ENCODE measurements at places on chromosomes 12 and 14.

DNA sequence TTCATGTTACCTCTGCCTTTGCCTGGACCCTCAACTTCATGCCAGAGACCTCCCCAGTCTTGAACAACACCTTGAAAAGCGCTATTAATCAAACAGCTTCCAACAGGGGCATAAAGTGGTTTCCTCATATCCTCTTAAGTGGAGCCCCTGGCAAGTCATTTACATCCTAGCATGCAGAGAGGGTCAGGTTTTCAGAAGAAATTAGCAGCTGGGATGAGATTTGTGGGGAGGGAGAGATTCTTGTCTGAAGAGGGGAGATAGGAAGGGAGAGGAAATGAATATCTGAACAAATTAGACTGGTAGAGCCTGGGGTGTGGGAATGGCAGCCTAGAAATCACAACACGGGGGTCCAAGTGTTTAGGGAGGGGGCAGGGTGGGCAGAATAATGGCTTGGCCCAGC lies 45.6 kb downstream of the CALM1 start:
- DNase-seq, result no peak

DNA sequence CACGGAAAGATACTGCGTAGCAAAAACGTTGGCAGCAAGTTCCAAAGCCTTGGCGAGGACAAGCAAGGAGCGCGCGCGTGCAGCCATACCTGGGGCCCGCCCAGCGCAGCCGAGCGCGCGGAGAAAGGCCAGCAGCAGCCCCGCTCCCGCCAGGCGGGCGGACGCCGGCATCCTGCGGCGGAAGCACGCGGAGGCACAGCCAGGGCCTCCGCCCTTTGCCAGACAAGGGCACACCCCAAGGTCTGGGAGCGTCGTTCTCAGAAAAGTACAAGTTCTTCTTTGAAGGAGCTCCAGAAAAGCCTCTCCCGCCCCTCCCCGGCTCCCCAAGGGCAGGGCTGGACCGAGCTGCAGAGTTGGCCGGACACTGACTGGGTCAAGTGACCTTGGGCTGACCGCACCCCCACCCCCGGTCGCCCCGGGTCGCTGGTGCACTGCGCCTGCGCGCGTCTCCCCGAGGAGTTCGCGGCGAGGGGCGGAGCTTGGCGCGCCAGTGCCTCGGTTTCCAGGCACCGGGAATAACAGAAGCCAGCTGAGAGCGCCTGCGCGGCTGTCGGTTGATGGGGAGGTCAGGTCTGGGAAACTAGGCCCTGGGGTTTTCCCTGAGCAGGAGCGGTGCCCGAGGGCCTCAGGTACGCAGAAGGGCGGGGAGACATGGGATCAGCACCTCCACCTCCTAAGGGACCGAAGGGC lies at the start of gene ZC2HC1C:
Gene ZC2HC1C (plus strand): TSS at position 521 of the 690 bp plus-strand sequence. CDS start 933 bp downstream, outside the sequence.
- peak; percentile 95 for DNase-seq

DNA sequence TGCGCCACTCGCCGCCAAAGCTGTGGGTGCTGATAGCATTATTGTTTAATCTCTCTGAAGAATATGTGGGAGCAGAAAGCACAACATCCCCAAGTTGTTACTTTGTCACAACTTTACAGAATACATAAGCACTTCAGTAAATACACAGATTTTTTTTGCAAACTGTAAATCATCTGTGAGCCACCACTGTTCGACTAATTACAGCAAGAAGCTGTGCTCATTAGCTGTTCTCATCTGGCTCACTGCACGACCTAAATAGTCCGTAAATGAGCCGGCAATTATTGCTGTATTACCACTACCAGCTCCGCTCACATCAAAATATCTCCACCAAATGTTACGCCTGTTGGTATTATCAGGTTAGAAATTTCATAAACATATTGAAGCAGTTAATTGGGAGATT lies 228.9 kb upstream of the PRKD1 start:
- DNase-seq, result no peak

GRCh38 chr12:42996869-42997431 lies 407.4 kb upstream of the PRICKLE1 start:
- DNase-seq, result no peak

GRCh38 chr12:54329759-54330158 lies 4.8 kb downstream of the COPZ1 start:
- DNase-seq, result no peak

- no peak for DNase-seq
These were observed 21.8 kb upstream of the LRRK2 start for GRCh38 chr12:40203060-40203430.

DNA sequence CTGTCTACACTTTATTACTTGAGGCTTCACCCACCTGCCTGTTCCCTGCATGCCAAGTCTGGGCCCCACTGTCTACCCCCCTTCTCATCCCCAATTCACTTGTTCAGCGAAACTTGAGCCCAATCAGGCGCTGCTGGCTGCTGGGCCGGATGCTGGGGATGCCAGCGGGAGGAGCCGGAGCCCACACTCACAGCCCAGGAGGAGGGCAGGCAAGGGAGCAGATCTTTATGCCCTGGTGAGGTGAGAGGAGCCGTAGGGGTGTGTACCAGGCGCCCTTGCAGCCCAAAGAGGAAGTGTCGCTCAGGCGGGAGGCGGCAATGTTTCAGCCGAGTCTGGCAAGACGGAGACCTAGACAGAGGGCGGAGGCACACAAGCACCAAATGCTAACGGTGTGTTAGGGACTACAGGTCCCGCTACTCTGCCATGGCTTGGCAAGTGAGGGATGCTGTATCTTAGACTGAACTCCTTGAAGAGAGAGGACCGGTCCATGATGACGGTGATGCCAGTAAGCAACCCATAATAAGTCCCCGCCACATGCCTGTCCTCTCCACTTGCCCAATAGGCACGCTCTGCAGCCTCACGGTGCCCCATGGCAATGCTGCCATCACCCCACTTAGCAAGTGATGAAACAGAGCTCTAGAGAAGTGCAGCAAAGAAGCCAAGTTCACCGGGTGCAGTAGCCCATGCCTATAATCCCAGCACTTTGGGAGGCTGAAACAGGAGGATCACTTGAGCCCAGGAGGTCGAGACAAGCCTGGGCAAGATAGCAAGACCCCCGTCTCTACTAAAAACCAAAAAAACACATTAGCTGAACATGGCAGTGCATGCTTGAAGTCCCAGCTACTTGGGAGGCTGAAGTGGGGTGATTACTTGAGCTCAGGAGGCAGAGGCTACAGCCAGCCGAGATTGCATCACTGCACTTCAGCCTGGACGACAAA lies 41.6 kb downstream of the LRRC74A start:
- DNase-seq, result no peak

DNA sequence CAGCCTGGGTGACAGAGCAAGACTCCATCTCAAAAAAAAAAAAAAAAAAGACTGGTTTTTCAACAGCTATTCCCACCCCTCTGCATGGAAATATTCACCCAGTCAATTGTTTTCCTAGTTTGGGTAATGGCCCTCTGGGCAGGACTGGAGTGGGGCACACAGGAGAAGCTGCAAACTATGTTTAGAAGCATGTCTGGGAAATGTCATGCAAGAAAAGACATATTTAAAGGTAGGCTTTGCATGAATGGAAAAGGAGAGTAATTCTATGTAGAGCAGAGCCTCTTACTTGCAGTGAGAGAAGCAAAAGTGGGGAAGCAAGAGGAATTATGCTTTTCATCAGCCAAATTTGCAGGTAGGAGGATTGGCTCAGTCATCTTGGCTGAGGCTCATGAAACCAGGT lies 276.5 kb upstream of the PLEKHG7 start:
- DNase-seq, result no peak

DNA sequence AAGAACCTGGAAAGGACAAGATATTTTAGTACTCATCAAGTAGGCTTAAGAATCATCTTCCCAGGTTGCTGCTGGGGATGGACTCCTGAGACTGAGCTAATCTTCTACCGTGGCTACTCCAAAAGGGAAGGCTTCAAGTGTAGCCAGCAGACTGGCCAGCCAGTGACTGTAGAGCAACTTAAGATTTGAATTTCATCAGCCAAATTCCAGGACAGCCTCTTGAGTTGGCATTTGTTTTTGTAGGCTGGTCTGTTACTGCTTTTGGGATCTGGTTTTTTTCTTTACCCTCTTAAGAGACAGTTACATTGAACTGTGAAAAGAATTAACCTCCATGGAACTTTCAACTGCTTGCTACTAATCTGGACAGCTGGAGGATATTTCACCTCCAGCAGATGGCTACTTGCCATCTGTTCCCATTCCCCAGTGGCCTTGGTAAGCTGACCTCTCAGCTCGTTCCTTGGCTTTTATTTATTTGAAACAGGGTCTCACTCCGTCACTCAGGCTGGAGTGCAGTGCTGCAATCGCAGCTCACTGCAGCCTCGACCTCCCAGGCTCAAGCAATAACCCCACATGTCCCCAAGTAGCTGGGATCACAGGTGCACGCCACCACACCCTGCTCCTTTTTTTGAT lies 20.7 kb downstream of the VTI1B start:
- no peak for DNase-seq

DNA sequence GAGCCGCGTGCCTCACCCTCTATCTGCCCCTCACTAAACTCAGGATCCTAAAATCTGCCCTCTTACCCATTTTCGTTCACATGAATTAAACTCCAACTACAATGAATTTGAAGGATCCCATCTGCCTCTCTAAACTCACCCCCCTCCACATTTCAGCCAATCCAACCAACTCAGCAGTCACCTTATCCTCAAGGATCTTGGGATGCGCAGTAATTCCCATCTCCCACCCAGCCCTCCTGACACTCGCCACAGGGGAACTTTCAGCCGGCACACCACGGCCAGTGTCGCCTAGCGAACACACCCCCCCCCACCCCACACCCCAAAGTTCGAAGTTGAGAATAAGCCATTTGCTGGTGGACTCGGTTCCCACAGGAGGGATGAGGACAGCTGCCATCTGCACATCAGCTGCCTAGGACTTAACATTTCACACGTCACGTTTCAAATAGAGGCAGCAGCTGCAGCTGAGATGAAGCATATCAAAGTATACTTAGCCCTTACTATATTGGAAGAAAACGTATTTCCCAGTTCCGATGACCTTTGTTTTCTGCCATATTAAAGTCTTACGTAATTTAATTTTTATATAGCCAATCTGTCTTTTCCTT lies 8.7 kb upstream of the SELPLG start:
- peak; percentile 65 for DNase-seq

All from right forelimb (tissue), 1 donor.